ENCODE measurements at places on chromosomes 3 and 15.

GRCh38 chr15:101250873-101251829, 697 bp downstream of the CHSY1 start:
- no peak for DNase-seq

- DNase-seq, result no peak
Observed at GRCh38 chr3:119098619-119099222, 47.2 kb upstream of the TEX55 start.

DNA sequence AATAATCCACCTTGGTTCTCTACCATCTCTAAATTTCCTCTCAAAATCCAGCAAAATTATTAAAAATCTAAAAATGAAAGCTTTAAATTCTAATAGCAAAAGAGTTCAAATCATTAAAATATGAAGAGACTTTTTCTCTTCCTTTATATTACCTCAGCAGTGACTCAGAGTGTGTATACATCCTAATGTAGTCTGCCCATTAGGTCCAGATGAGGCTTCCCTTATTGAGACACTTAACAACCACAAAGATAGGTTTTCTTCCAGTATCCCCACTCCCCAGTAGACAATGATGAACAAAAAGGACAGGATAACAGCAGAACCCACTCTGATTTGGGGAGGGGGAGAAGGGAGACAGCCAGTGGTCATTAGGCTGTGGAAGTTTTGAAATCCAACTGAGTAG, 61.5 kb upstream of the DCBLD2 start:
- DNase-seq, result no peak

GRCh38 chr3:9008550-9009255, 45.4 kb upstream of the RAD18 start:
- DNase-seq, result no peak

DNA sequence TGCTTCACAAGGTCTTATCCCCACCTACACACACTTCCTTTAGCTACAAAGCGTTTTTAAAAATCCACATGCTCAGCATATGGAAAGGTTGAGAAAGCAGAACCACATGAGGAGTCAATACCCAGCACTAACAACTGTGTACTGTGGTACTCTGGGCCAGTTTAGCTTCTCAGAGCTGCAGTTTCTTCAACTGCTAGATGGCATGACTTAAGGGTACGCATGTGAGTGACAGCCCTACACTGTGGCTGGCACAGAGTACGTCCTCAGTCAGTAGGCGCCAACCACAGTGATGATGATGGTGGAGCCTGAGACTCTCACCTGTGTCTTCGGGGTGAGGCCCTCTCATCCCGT, 17.4 kb downstream of the CCDC12 start:
- no peak for DNase-seq

- DNase-seq, result no peak
Observed at GRCh38 chr3:178472941-178473340, 63.3 kb upstream of the KCNMB2 start.

- DNase-seq, result no peak
Observed at GRCh38 chr15:77584201-77584600, 48.5 kb downstream of the LINGO1 start.

- no peak for DNase-seq
Observed at GRCh38 chr3:65714134-65714533, 324.6 kb downstream of the MAGI1 start.

DNA sequence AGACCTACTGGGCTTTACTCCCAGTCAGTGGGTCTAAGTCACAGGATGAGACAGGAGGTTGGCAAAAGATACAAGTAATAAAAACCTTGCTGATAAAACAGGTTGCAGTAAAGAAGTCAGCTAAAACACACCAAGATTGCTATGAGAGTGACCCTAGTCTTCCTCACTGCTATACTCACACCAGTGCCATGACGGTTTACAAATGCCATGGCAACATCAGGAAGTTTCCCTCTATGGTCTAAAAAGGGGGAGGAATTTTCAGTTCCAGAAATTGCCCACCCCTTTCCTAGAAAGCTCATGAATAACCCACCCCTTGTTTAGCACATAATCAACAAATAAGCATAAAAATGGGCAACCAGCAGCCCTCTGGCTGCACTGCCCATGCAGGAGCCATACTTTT, 966.7 kb upstream of the ROBO1 start:
- DNase-seq, result no peak

DNA sequence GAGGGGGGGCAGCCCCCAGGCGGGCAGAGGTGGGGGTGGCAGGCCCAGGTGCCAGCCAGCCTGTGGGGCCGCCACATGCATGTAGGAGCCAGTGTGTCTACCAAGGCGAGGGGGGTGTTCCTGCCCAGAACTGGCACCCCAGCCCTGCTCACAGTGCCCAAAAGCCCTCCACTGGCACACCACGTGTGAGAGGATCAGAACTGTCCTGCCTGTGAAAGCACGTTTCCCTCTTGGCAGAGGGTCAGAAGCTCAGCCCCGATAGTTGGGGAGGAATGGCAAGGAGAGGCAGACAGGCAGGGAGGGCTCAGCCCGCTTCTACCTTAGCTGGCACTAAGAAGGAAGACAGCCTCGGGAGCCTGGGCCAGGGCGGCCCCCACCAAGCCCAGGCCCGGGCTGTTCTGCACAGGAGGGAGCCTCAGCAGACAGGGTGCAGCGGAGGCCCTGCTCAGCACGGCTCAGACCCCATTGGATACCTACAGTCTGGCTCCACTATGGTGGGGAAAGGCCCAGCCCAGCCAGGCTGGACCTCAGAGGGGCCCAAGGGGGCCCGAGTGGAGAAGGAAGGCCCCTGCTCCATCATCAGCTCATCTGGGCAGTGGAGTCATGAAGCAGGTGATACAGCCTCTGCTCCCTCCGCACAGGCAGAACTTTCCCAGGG, 84.8 kb upstream of the LINGO1 start:
- DNase-seq, result no peak

- DNase-seq, result no peak
Observed at GRCh38 chr3:48240000-48240963, 622 bp upstream of the ZNF589 start.

DNA sequence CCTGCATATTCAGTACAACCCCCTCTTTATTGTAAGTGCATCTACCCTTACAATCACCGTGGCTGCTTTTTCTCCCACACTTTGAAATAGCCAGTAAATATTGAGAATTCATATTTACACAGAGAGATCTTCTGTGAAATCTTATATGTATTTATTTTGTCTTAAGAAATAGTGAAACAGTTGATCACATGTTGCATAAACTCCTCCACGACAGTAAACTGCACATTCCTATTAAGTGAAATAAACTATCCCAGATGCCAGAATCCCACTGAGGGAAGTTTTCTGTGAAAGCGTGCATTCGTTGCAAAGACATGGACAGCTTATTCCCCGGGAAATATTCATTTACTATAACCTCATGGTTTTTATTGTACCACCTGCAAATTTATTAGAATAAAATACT, 796.0 kb downstream of the ROBO2 start:
- no peak for DNase-seq

DNA sequence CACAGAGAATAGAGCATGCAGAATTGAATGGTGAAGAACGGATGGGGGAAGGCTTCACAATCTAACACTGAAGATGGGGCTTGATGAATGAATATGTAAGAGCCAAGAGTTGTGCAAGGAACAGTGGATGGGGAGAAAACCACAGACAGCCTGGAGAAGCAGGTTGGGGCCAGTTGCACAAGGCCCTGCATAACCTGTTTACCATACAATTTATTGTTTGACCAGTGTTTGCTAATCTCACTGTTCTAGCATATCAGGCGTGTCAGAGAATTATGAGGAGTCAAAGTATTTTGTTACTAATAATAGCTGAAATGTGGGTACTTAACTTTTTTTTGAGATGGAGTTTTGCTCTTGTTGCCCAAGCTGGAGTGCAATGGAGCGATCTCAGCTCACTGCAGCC, 36.4 kb downstream of the LINS1 start:
- no peak for DNase-seq

- no peak for DNase-seq
Observed at GRCh38 chr3:54653456-54654195, 274.2 kb downstream of the LRTM1 start.

DNA sequence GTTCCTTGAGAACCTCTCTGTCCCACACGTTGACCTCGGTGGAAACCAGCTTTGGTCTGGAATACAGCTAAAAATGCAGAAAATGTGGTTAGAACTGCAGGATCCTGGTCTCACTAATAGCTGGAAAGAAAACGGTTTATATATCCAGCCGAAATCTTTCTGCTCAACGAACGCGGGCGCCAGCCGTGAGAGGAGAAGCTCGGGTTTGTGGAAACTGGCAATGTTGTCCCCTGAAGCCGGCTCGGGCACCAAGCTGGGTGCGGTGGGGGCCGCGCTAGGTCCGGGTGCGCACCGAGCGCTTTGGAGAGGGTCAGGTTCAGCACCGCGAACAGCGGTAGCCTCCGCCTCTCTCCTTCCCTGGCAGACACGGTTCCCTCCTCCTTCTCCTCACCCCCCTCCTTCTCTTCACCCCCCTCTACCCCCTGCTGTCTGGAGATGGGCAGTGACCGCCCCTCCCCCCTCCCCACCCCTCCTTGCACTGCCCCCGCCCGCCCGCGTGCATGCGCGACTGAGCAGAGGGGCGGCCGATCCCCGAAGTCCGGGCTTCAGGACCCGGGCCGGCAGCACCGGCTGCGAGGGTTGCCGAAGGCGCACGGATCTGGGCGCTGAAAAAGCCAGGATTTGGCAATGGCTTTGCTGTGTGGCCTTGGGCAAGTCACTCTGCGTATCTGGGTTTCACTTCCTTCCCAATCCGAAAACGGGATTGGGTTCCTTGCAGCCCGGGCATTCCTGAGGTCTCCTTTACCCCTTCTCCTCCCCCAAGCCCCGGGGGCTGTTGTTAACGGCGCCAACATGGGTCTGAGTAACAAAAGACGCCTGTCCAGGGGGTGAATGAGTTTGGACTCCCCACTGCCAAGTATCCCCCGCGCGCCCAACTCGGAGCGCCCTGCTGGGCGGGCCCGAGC, at the start of gene SKOR1:
Gene SKOR1 (plus strand): TSS at position 534 of the 905 bp plus-strand sequence. CDS start 94 bp downstream, at position 628.
- DNase-seq, result no peak

Data from left colon (tissue), 2 donors.